ENCODE measurements at places on chromosomes 4 and X. TPM values are rescaled to one million over a fixed set of nuclear protein-coding genes. Genes with fewer than 3 reads are reported as not detected.

The LRP2BP gene
- 6.8 TPM for total RNA-seq

The TMEM31 gene
- total RNA-seq = not detected

The TRAM1L1 gene
- total RNA-seq = 5.4 TPM

The CCNB3 gene
- total RNA-seq = 1.9 TPM

The NDNF gene
- 3.7 TPM for total RNA-seq

The SPANXA1 gene
- total RNA-seq = not detected

The RTL5 gene
- 25.5 TPM for total RNA-seq

The RENBP gene
- total RNA-seq = 15.1 TPM

The F8A3 gene
- total RNA-seq = 20.7 TPM

The FAM156A gene
- total RNA-seq = 44.4 TPM

The IGSF1 gene
- total RNA-seq = 3.1 TPM
